ENCODE measurements at places on chromosomes 4 and X.

- no peak for DNase-seq
Measured at GRCh38 chr4:115430024-115430423, 316.6 kb upstream of the NDST4 start.

DNA sequence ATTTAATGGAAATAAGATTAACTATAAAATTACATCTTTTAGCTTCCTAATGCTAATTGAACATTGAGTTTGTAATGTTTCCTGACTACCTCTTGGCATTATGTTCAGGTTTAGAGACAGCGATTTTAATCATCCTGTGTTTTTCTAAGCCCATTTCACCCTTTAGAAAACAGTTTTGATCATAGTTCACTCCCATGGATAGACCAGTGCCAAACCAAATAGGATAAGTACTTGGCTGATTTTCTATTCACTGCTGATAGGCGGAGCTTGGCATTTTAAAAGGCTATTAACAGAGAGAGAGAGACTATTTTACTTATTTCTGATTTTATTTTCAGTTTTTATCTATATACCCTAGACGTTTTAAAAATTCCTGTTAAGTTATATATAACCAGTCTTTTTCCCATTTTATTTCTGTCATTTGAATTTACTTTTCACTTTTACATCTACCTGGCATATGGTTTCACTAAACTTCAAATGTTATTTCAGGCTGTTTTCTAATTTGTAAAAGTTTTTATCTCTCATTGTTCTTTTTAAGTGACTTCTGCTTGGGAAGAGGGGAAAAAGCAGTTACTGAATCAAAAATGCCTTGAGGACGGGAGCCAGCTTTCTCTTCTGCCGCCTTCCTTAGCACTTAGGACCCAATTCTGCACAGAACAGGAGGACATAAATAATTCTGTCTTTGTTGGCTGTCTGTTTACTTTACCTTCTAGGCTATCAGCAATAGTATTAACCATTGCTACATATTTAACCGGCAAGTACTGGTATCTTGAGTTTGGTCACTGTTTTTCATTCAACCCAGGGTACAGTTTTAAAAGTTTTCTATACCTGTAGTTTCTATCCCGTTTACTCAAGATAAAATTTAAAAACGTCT is 46.4 kb downstream of the SGMS2 start:
- DNase-seq = no peak

GRCh38 chr4:89957046-89957926 is 62.6 kb downstream of the MMRN1 start:
- DNase-seq = no peak

- no peak for DNase-seq
Measured at GRCh38 chrX:2928191-2928582, 952 bp downstream of the ARSD start.

DNA sequence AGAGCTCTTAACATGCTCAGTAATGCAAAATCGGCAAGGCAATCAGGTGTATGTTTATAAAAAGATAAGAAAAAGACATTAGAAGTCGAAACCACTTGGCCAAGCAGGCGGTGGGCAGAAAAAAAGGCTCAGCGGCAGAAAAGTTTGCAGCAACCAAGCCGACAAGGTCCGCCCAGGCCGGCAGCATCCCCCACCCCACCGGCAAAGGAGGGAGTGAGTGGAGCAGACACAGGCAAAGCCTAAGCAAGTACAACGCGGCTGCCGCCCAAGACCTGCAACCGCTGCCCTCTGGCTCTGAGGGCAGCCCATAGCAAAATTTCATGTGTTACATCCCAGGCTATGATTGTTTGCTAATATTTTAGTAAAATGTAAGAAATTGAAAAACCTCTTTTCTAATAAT is 125.4 kb upstream of the ZCCHC13 start:
- DNase-seq = no peak

DNA sequence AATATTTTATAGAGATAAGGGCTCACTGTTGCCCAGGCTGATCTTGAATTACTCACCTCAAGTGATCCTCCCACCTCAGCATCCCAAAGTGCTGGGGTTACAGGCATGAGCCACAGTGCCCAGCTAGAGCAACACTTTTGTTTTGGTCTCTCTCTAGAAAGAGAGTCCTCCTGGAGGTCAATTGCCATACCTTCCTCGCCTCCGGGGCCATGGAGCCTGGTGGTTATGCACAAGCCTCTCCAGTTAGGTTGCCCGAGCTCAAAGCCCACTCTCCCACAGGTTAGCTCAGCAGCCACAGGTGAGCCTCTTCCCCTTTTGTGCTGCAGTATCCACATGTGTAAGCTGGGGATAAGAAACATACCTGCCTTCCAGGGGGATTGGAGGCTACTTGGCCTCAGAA is 24.2 kb upstream of the MAN2B2 start:
- DNase-seq = no peak

DNA sequence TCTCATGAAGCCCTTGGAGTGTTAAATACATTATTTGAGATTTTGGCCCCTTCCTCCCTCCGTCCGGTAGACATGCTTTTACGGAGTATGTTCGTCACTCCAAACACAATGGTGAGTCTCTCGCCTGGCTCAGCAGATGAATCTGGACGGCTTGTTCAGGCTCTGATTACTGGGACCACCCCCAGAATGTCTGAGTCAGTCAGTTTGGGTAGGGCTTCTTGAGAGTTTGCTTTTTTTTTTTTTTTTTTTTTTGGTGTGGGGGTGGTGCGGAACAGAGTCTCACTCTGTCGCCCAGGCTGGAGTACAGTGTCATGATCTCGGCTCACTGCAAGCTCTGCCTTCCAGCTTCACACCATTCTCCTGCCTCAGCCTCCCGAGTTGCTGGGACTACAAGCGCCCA is 62.4 kb upstream of the MSANTD1 start:
- no peak for DNase-seq

DNA sequence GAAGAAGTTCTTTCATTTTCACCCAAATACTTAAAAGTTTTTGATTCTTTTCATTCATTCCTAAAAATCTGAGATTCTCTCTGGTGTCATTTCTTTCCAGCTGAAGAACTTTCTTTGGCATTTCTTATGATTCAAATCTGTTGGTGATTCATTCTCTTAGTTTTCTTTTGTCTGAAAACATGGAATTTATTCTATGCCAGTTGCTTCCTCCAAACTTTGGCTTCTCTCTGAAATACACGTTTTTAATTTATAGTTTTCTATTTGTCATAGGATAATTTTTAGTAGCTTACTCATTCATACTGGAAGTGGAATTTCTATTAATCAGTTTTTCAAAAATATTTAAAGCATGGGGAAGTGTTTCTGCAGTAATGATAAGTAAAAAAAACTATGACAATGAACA is 1012.0 kb downstream of the RPA4 start:
- DNase-seq = no peak
